ENCODE measurements at places on chromosomes 5 and 9.

GRCh38 chr9:32403567-32404260, 19.3 kb downstream of the ACO1 start:
- no peak for DNase-seq

DNA sequence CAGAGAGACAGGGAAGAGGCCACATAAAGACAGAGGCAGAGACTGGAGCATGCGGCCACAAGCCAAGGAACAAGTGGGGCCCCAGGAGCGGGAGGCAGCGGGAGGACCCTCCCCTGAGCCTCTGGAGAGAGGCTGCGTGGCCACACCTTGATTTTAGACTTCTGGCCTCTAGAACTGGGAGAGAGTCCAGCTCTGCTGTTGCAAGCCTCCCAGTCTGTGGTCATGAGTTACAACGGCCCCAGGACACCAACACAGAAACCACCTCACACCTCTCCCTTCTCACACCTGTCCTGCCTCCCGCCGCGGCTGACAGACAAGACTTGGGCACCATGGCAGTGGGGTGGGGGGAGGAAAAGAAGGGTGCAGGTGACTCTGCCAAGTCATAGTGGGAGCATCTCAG, 2.2 kb downstream of the INPP5E start:
- peak; percentile 26 for DNase-seq

- no peak for DNase-seq
Measured at GRCh38 chr5:133385346-133385745, 227.0 kb downstream of the FSTL4 start.

GRCh38 chr9:78860801-78861475, 564.0 kb downstream of the PSAT1 start:
- no peak for DNase-seq

- no peak for DNase-seq
Measured at GRCh38 chr5:144857454-144857853, 686.8 kb downstream of the KCTD16 start.

GRCh38 chr9:135156525-135157510, 69.3 kb downstream of the OLFM1 start:
- DNase-seq = peak; percentile 53

DNA sequence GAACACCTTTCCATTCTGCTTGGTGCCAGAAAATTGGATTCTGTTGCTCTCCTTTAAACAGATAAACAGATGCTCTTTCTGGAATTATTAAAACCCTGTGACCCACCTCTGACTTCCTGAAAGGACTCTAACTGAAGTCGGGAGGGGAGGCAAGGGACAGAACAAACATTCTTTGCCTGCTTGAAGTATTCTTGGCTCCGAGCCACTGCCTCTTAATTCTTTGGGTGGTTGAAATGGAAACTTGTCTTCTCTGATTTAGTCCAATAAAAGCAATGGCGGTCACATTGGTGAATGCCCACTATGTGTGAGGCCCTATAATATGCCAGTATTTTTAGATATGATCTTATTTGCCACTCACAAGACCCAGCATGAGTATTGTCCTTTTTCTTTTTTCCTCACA, 236.8 kb downstream of the SLIT3 start:
- no peak for DNase-seq

DNA sequence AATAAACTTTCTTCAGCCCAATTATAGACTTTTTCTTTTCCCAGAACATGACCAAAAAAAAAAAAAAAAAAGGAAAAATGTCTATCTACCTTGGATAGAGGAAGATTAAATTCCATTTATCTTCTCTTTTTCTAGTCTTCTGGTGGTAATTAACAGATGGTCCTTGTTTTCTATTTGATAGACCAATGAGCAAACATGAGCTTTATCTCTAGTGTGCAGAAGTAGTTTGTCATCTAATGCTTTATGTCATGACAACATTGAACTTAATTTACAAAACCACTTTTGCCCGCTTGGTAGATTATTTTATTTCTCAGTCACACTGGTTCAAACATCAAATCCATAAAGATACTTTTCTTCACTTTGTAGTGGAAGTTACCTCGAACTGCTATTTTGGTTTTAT, 69.5 kb upstream of the ELL2 start:
- peak; percentile 47 for DNase-seq

- no peak for DNase-seq
Measured at GRCh38 chr5:76703707-76704106, 12.2 kb upstream of the F2R start.

DNA sequence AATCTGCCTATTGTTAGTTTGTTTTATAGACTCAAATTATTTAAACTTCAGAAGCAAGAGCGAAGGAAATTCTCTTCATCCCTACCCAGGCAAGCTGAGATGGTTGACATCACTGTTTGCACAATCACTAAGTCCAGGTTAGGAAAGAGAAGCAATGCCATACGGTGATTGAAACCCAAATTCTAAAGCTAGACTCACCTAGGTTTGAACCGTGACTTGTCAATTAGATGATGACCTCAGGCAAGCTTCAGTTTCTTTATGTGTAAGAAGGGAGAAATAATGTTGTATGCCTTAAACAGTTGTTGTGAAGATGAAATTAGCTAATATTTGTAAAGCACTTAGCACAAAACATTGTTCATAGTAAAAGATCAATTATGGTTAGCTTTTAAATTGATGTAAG, 96.5 kb upstream of the ANKRD55 start:
- DNase-seq = no peak

DNA sequence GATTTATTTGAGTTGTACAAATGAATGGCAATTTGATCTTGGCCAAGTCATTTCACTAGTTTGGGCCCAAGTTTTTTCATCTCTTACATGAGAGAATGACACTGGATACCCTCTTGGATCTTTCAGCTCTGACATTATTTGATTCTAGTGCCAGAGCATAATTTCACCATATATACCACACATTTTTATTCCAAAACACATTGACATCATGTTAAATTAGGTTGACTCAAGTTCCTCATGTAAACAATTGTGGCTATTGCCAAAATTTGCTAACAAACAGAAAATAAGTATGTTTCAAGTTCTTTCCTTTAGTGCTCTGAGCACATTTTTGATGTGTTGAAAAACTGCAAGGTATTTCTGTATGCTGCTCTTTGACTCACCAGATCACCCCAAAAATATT, 375.8 kb downstream of the ZNF608 start:
- DNase-seq = no peak

GRCh38 chr5:124584991-124585715, 161.3 kb downstream of the ZNF608 start:
- no peak for DNase-seq

DNA sequence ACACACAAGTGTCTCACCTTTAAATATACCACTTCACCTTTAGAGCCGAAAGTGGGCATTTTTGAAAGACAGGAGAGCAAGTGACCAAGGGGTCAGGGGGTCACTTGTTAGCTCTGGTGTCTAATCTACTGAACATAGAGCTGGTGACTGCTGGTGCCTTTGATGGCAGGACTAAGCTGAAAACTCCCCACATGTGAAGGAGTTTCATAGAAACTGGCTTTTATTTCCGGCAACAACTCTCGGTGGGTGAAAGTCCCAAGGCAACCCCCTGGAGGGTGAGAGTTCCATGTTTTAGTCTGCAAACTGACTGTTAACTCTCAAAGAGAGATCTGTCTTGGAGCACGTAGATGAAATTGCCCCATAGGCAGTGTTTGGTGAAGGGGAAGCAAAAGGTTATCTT, 466.9 kb downstream of the DMRTA1 start:
- no peak for DNase-seq

GRCh38 chr9:68731857-68732256, 26.8 kb downstream of the PIP5K1B start:
- no peak for DNase-seq

GRCh38 chr5:35665096-35665495, 47.4 kb downstream of the SPEF2 start:
- no peak for DNase-seq

- DNase-seq = no peak
Measured at GRCh38 chr5:159269723-159270122, 6.6 kb downstream of the UBLCP1 start.

- no peak for DNase-seq
Measured at GRCh38 chr9:136052991-136053756, 41.9 kb downstream of the NACC2 start.

GRCh38 chr9:121690316-121690715, 38.9 kb downstream of the DAB2IP start:
- DNase-seq = no peak

DNA sequence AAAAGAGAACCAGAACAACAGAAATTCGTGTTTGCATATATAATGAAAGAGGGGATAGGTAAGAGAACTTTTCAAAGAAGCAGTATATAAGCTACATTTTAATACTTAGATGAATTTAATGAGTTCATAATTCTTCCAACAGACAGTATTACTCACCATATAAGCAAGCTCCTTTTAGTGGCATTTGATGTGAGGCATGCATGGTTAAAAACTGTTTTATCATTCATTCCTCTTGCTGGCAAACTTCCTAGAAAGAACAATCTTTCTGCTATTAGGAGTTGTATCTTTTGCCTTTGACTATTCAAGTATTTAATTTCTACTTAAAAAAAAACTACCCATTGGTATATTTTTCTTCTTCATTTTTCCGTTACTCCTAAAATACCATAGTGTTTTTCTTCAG, 65.7 kb upstream of the EIF4EBP3 start:
- no peak for DNase-seq

DNA sequence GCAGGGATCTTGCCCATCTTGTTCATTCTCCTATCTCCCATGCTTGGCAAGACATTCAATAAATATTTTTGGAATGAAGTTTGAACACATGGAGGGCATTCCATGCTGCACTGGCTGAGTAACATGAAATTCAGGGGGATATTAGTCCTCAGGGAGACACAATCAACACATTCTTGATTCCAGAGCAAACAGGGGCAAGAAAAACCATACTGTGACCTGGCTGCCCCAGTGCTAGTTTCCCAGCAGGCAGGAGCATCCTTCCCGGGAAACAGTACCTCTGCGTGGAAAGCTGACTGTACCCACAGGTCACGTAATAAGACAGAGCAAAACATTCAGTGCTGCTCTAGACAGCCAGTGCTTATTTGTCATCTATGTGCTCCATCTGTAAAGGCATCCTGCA, 66.3 kb upstream of the SPOCK1 start:
- no peak for DNase-seq

DNA sequence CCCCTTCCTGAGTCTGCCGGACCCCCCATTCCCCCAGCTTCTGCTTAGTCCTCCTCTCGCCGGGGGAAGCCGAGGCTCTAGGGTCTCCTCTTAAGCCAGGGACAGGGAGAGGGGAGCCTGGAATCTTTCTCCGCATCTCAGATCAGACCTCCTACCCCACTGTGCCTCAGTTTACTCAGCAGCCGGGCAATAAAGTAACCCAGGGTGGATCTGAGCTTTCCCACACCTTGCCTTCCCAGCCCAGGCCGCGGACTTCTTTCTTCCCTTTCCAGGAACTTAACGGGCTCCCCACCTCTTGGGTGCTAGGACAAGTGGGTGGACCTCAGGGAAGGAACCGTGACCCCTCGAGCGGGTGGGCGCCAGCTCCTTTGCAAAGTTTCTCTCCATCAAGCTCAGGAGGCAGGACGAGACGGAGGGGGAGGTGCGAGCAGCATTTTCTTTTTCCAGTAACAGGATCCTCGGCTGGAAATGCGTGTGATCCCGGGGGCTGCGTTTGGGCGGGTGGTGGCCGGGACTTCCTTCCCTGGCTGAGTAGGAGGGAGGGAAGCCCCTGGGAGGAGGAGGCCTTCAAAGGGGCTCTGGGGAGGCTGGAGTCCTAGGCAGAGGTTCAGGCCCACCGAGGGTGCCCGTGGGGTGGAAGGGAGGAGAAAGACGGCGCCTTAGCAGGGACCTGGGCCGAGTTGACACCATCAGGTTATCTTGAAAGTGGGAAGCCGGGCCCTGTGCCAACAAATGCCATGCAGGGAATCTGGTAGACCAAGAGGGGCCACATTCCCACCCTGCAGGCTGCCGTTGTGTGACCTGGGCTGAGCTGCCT, 795 bp downstream of the DAB2IP start:
- DNase-seq = no peak

DNA sequence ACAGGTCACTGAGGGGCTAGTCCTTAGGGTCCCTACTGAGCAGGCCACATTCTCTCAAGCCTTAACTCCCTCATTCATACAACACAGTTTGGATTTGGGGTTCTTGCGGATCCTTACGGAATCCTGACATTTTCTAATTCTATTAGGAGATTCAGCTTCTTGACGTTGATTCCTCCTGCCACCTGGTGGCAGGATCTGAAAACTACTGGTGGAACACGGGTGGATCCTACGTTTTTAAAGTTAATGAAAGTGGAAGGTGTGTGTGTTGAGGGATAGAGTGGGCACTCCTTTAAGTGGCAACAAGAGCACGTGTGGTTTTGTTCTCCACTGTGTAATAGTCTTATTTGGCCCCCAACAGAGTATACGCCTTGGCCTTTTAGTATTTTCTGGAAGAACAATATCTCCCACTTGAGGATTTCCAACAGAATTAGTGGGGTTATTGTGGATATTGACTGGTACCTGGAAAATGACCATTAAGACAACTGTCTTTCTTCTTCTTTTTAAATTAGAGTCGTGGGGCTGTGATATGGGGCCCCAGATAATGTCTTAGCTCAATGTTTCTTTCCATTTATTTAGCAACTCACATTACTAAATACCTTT, 25.2 kb downstream of the SLC28A3 start:
- DNase-seq = peak; percentile 67

GRCh38 chr5:96758621-96759020, 49.1 kb downstream of the ERAP1 start:
- DNase-seq = no peak

- no peak for DNase-seq
Measured at GRCh38 chr5:154842689-154843530, 7.5 kb downstream of the FAXDC2 start.

DNA sequence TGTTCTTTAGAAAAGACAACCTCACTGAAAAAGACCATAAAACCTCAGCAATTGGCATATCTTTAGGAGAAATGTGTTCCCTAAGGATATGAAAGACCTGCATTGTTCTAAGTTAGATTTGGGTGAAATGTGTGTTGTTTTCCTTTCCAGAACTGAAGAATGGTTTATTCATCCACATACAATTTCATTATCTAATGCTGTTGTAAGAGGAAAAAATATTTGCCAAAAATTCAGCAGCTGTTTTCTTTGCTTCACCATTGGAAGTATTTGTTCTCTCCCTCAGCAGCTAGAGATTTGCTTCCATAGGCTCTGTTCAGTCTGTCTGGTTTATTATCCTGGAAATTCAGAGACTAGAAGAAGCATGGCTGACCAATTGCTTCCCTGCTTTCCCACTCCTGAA, 150.9 kb downstream of the ISOC1 start:
- DNase-seq = no peak

- DNase-seq = no peak
Measured at GRCh38 chr9:86093788-86094555, 5.4 kb downstream of the GOLM1 start.

- no peak for DNase-seq
Measured at GRCh38 chr5:74061292-74061691, 435.3 kb downstream of the ARHGEF28 start.
